ENCODE measurements at places on chromosomes 12 and 14.

DNA sequence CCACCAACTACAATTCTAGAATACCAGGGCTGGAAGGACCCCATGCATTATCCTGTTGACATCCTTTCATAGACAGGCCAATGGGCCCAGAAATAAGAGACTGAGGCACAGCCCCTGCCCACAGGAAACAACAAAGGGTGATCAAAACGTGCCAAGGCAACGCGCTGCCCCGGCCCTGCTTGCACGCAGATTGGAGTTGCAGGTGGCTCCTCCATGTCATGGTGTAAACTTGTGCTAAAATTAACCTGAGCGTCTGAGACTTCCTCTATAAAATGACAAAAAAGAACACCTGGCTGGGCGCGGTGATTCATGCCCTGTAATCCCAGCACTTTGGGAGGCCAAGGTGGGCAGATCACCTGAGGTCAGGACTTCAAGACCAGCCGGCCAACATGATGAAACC, 30.1 kb downstream of the SPRING1 start:
- no peak for DNase-seq

DNA sequence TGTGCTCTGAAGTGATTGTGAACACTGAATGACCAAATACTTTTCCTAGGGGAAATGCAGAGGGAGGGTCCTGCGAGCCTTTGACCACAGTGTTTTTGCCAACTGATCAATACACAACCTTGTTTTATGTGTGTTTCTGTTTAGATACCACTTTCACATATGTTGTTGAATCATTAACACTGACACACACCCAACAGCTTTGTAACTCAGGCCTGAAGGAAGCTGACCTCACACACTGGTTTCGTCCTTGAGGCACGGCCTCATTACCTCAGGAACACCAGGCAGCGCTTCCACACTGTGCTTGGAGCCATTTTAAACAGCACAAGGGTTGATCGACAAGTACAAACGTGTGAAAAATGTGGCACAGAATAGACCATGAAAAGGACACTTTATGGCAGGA, 60.0 kb downstream of the PPFIBP1 start:
- no peak for DNase-seq

DNA sequence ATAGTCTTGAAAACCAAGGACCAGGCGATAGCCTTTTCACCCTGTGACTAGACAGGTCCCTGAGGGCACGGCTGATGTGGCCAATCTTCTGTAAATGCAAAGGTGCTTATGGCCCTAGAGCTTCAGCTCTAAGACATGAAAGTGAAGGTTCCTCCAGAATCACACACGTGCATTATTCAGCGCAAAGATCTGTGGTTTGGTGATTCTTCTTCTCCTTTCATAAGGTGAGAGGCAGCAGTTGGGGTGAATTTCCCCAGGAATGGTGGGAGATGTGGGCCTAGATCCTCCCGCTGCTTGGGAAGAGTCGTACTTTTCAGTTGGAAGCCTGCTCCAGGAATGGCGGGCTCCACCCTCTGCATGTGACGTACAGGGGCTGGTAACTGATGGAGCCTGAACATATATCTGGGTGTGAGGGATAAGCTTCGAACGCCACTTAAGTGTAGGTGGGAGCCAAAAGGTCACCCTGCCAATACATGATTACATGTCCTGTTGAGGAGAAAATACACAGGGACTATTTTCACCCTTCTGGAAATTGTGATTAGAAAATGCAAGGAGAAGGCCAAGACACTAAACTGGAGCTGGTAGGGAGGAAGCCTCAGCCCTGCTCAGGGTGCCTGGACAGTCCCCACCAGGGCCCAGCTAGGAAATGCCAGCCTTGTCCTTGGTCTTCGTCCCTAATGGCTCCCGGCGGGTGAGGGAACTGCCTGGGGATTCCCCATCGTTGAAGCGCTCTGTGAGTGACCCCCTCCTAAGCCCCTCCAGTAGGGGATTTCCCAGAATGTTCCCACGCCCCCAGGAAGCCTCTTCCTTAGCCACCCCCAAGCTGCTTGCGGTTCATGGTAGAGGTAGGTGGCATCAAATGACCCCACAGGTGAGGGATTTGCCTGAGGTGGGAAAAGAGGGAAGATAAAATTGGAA, 17.6 kb downstream of the BATF start:
- no peak for DNase-seq

DNA sequence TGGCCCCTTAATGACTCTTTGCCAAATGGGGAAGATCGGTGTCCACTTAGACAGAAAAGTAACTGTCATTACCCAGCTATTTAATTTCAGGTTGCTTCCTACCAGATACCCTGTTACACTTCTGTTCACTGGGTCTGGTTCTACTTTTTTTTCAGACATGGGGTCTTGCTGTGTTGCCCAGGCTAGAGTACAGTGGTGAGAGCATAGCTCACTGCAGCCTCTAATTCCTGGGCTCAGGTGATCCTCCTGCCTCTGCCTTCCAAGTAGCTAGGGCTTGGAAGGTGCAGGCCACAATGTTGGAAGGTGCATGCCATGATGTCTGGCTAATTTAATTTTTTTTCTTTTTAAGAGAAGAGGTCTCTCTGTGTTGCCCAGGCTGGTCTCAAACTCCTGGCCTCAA, 147.0 kb upstream of the ARHGAP5 start:
- no peak for DNase-seq

GRCh38 chr12:49583366-49584094, 15.6 kb upstream of the MCRS1 start:
- no peak for DNase-seq

GRCh38 chr12:93011100-93011499, 82.0 kb upstream of the EEA1 start:
- no peak for DNase-seq

DNA sequence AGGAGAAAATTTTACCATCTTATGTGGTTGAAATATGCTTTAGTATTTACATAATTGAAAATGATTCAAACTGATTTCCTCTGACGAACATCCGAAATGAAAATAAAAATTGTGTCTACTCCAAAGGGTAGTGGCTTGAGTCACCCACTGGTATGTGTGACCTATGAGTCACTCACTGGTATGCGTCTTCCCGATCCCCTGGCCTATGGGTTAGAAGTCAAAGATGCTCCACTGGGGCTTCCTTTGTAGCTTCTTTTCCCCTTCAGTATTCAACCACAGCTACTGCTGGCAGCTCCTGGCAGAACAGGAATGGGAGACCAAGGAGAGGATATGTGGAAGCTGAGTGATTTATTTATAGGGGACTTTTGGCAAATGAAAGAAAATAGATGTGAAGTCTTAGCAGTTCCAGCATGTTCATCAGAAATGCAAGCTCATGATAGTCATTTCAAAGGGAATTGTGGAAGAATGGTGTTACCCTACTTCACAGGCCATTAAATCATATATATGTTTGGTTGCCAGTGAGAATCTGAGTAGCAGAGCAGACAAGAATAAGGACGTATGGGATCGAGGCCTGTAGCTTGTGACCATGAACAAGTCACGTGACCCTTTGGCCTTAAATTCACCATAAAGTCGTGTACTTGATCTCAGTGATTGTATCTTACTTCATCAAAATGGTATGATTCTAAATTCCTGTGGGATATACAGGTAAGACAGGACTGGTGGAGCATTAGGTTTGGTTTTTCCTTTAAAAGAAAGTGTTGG, 108.3 kb downstream of the CRADD start:
- DNase-seq = peak; percentile 91

DNA sequence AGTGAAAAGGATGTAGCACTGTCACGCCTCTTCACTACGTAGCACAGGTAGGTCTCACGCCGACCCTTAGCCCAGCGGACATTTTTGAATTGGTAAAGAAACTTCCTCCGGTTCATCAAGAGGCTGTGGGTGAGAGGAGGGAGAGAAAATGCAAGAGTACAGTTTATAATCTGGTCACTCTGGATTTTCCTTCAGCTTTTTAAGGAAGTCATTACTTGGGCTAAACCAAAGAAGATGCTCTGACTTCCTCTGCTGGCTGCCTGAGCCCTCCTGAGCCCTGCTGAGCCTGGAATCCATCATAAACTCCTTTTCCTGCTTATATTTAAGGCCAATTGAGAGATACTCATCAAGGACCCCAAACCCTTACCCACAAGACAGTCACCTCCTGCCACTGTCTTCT, 5.8 kb downstream of the AICDA start:
- no peak for DNase-seq

GRCh38 chr14:35355981-35356841, 48.3 kb downstream of the NFKBIA start:
- peak; percentile 46 for DNase-seq

- DNase-seq = no peak
These were observed 20.1 kb downstream of the NOVA1 start for GRCh38 chr14:26577711-26578110.

GRCh38 chr14:103074729-103075367, 9.2 kb upstream of the LBHD2 start:
- DNase-seq = no peak

- peak; percentile 1 for DNase-seq
These were observed 8.7 kb downstream of the SMIM41 start for GRCh38 chr12:52087961-52088820.

GRCh38 chr12:5375547-5376295, 56.2 kb upstream of the NTF3 start:
- no peak for DNase-seq

DNA sequence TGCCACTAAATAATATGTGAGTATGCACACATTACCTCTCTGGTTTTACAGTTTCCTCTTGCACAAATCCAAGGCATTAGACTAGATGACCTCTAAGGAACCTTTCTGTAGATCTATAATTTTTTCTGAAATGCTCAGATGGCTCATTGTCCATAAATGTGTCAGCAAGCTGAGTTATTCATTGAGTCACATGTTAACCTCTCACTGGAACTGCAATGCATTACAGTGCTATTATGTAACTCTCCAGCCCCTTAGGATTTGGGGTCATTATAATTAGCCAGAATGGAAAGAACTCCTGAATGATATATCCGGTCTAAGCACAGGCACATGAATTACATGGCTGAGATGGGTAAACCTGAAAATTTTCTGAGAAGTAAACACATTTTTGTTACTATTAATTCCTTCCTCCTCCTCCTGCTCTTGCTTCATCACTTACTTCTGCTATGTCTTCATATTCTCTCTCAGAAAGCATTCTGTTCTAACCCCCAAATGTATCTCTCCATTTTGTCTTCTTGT, 20.3 kb upstream of the DRAM1 start:
- peak; percentile 85 for DNase-seq

DNA sequence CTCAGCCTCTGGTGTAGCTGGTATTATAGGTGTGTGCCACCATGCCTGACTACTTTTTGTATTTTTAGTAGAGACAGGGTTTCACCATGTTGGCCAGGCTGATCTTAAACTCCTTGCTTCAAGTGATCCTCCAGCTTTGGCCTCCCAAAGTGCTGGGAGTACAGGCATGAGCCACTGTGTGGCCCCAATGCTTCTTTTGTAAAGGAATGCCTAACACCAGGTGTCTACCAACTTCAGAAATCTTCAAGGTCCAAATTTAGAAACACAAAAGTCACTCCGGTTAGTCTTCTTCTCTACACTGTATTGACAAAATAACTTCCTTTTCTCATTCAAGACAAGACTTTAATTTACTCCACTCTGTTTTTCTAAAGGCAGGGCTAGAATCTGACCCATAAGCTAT, 188.7 kb downstream of the PRKD1 start:
- no peak for DNase-seq

DNA sequence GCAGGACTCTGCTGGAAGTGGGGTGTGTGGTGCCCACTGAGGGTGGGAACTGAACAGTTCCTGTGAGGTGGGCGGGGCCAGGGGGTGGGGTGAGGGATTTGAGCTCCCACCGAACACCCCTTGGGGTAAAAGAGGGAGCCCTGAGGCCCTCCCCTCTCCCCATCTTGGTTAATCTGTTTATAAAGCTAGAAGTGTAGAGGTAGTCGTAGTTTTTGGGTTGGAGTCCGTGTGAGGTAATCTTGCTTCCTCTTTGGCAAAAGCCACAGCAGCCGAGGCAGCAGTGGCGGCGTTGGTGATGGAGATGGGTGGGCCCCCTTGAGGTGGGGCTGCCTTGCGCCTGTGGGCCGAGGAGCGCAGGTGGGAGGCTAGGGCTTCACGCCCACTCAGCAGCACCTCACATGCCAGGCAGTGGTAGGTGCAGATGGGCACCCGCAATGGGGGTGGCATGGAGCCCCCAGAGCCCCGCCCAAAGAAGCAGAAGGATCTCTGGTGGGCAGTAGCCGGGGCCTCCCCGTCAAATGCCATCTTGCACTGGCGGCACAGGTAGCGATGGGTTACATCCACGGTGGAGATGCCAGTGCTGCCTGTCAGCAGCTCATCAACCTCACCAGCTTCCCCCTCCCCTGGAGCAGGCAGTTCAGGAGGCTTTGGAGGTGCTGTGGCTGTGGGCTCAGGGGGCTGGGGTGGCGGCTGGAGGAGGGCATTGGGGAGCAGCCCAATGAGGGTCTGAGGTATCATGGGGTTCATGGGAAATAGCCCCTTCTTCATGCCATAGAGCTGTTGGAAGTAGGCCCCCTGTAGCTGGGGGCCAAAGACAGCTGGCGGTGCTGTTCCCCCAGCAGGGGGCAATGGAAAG, 29.6 kb downstream of the ZFHX2 start:
- no peak for DNase-seq

GRCh38 chr14:87566991-87567390, 426.0 kb downstream of the GALC start:
- peak; percentile 12 for DNase-seq

DNA sequence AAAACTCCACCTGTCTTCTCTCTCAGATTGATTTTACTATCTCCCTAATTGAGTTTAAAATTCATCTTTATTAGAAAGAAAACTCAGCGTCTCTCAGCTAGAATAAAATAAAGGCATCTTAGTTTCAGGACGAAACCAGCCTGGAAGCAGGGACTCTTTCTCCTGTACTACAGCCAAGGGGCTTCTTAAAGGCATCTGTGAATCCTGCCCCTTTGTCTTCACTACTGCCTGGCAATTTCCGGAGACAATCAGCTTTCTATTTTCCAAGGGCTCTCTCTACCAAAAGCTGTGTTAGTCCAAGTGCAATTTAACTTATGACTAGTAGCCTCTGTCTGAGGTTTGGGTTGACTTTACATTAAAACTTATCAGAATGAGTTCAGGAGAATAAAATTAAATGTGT, 623.3 kb upstream of the FOXG1 start:
- DNase-seq = no peak

DNA sequence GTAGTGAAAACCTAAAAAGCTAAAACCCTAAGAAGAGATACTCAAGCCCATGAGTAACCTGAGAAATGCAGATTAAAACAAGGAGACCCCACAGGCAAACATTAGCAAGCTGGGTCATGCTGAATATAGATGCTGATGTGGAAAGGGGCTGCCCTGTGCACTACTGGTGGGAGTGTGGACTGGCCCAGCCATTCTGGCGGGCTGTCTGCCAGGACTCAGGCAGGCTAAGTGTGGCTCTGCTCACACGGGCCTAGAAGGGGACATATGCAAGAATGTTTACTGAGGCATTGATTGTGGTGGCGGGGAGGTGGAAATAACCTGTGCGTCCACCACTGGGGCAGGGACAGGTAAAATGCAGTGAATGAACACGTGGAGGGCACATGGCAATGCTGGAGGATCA, 48.3 kb downstream of the SPTB start:
- no peak for DNase-seq

All from AG08395 (cell line).